ENCODE measurements at places on chromosomes 13 and 19.
A peak's percentile ranks its signal among the peaks of the same experiment; 100 is the strongest.

DNA sequence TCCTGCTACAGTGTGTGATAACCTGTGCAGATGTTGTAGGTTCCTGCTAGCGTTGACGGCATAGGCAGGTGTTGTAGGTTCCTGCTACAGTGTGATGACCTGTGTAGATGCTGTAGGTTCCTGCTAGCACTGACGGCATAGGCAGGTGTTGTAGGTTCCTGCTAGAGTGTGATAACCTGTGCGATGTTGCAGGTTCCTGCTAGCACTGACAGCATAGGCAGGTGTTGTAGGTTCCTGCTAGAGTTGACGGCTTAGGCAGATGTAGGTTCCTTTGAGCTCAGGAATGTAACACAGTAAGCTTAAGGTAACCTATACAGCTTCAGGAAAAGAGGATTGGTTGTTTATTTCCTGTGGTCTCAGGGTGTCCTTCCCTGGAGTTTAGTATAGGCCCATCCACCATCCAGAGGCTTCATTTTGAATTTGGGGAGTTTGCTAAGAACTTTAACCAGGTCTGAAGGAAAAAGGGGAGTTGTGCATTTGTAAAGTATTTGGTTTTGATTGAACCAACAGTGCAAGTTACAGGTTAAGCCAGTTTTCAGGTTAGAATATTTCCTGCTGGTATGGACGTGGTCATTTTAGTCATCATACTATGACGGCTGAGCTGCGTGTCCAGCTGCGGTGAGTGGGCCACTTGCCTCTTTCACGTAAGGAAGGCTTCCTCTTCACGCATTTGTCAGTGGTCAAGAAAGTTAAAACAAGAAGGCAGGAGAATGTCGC is 53.8 kb downstream of the ATP11A start:
- DNase-seq: no peak

- peak; percentile 70 for DNase-seq
Measured at GRCh38 chr19:51097166-51097738, 11.0 kb downstream of the CTU1 start.

- DNase-seq: no peak
Measured at GRCh38 chr13:33917190-33917589, 99.2 kb downstream of the RFC3 start.

DNA sequence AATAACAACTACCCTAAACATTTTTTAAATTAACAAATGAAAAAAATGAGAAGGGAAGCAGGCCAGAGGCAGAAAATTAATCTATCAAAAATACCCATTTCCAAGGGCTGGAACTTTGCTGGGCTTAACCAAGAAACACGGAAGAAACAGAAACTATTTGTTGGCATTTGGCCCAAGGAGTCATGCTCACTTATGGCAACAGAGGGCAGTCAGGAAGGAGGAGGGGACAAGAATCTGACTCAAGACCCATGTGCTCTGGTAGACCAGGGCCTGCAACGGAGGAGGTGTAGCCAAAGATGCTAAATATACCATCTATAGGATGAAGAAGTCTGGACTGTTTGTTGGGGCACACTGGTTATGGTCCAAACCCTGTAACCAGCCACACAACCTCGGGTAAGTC is 496.7 kb downstream of the COG6 start:
- no peak for DNase-seq

DNA sequence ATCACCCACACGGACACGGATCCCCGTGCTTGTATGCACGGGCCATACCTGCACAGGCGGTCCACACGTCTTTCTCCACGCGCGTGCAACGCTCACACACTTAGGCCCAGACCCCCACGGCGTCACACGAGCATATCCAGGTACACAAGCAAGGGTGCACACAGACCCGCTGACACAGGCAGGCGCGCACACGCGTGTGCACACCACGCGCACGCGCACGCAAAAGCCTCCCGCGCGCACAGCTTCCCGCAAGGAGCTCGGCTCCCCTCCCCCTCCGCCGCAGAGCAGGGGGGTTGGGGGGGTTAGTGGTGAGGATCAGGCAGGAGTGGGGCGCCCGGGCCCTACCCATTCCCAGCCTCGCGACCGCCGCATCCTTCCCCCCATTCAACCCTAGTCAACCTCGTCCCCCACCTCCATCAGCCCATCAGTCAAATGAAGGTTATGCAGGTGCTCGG is 407 bp downstream of the RAB3A start:
- DNase-seq: peak; percentile 54

DNA sequence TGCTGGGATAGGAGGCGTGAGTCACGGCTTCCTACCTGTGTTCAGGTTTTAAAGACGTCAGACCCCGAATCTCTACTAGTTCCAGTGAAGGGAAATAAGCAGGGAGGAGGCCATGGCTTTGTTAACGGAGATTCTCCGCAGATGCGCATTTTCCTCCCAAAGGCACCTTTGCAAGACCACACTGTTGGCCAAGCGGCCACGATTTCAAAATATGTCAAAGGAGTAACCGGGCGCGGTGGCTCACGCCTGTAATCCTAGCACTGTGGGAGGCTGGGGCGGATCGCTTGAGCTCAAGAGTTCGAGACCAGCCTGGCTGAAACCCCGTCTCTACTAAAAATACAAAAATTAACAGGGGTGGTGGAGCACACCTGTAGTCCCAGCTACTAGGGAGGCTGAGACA is 21.9 kb downstream of the ZNF763 start:
- DNase-seq: no peak
